ENCODE measurements at places on chromosomes 3 and 15. TPM values are rescaled to one million over a fixed set of nuclear protein-coding genes. Genes with fewer than 3 reads are reported as not detected.
A peak's percentile ranks its signal among the peaks of the same experiment; 100 is the strongest.

TERC gene
- 79.1 TPM for total RNA-seq

SLC28A1 gene
- total RNA-seq, result not detected

DNA sequence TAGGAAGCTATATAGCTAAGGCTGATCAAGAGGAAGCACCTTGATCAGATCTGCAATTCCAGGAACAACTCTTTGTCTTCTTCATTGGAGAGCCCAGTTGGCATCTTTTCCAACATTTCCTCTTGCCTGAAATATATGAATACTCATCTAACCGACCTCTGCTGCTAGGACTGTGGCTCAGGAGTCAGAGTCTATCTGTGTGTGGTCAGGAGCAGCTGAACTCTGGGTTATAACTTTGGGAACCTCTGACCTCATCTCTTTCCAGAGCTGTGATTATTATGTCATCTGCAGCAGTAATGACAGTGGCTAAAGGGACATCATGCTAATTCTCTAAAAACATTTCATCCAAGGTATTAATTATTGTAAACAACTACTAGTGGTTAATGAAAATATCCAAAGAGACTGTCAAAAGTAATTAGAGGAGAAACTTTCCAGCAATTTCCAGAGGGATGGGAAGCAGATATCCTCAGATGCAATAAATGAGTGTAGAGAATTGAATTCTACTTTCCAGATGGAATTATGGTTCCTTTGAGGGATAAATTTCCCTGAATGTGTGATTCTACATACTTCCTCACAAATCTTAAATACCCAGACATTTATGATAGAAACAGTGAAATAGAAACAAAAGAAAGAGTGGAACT is 11.5 kb upstream of the SPINK8 start:
- H3K27me3 ChIP-seq, result no peaks in the 10 kb centered on the region
- no peaks in the 10 kb centered on the region for H3K4me1 ChIP-seq
- no peaks in the 10 kb centered on the region for H3K36me3 ChIP-seq
- H3K4me3 ChIP-seq, result no peak overlapping the region
- no peak for DNase-seq
- H3K27ac ChIP-seq, result no peak overlapping the region

- H3K27ac ChIP-seq, result no peak overlapping the region
- no peaks in the 10 kb centered on the region for H3K36me3 ChIP-seq
- no peak overlapping the region for H3K4me3 ChIP-seq
- H3K27me3 ChIP-seq, result no peaks in the 10 kb centered on the region
Observed at GRCh38 chr3:150252462-150252861, 155.6 kb upstream of the TSC22D2 start.

DNA sequence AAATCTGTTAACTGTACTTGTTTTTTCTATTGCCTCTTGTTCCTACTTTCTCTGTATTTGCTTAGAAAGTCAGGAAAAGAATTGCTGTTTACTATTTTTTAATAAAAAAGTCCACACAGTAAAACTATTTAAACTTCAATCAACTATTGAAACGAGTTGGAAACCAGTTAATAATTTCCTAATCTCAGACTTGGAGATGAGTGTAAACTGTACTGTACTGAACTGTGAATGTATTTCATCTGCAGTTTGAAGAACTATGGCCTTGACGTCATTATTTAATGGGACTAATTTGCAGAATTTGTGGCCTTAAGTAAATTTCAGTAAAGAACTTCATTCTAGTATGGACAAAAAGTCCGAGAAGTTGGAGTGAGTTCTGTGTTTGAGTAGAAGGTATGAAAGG is 89.1 kb downstream of the LRRC28 start:
- no peaks in the 10 kb centered on the region for H3K27me3 ChIP-seq
- DNase-seq, result no peak
- no peak overlapping the region for H3K27ac ChIP-seq
- no peaks in the 10 kb centered on the region for H3K4me1 ChIP-seq
- H3K4me3 ChIP-seq, result no peak overlapping the region

- no peak overlapping the region for H3K27ac ChIP-seq
- H3K4me3 ChIP-seq, result no peak overlapping the region
- peaks cover 16% of the 10 kb centered on the region for H3K4me1 ChIP-seq
- DNase-seq, result no peak
- H3K27me3 ChIP-seq, result no peaks in the 10 kb centered on the region
Observed at GRCh38 chr15:98827217-98827616, 178.9 kb downstream of the IGF1R start.

GRCh38 chr3:132543011-132543739 is 53.9 kb upstream of the ACKR4 start:
- no peaks in the 10 kb centered on the region for H3K36me3 ChIP-seq
- no peaks in the 10 kb centered on the region for H3K27me3 ChIP-seq
- H3K27ac ChIP-seq, result peak overlapping the region; percentile 19
- no peak for DNase-seq
- no peak overlapping the region for H3K4me3 ChIP-seq
- peaks cover 23% of the 10 kb centered on the region for H3K4me1 ChIP-seq

- H3K36me3 ChIP-seq, result no peaks in the 10 kb centered on the region
- no peak overlapping the region for H3K27ac ChIP-seq
- H3K4me1 ChIP-seq, result peaks cover 33% of the 10 kb centered on the region
- H3K27me3 ChIP-seq, result no peaks in the 10 kb centered on the region
Observed at GRCh38 chr3:150450916-150451315, 42.8 kb downstream of the TSC22D2 start.

PDE12 gene
- total RNA-seq, result 7.5 TPM

FAM219B gene
- 25.4 TPM for total RNA-seq

DNA sequence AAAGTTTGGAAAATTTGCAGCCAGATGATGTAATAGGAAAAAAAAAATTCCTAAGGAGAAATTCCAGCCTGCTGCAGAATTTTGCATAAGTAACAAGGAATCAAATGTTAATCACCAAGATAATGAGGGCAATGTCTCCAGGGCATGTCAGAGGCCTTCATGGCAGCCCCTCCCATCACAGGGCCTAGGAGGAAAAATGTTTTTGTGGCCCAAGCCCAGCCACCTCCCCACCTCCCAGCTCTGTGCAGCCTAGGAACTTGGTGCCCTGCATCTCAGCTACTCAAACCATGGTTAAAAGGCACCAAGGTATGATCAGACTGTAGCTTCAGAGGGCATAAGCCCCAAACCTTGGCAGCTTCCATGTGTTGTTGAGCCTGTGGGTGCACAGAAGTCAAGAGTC is 704.7 kb upstream of the ROBO1 start:
- no peaks in the 10 kb centered on the region for H3K4me1 ChIP-seq
- DNase-seq, result no peak
- no peaks in the 10 kb centered on the region for H3K27me3 ChIP-seq
- H3K4me3 ChIP-seq, result no peak overlapping the region

GRCh38 chr3:123397050-123397590 is 51.8 kb downstream of the ADCY5 start:
- H3K27ac ChIP-seq, result peak overlapping the region; percentile 49
- no peak overlapping the region for H3K4me3 ChIP-seq
- H3K27me3 ChIP-seq, result peaks cover 3% of the 10 kb centered on the region
- H3K4me1 ChIP-seq, result peaks cover 34% of the 10 kb centered on the region
